ENCODE measurements at places on chromosomes 12 and 14. TPM values are rescaled to one million over a fixed set of nuclear protein-coding genes. Genes with fewer than 3 reads are reported as not detected.

Gene HEATR5A
- polyA plus RNA-seq = 12.6 TPM

Gene NDUFB1
- polyA plus RNA-seq = 93.2 TPM

Gene P2RX7
- polyA plus RNA-seq = 1.0 TPM

Gene PLBD1
- polyA plus RNA-seq = 20.0 TPM

Gene MMP19
- 2.7 TPM for polyA plus RNA-seq

Gene KRT78
- polyA plus RNA-seq = not detected

Gene SLC2A13
- 3.5 TPM for polyA plus RNA-seq

Gene CLEC2B
- 1.9 TPM for polyA plus RNA-seq

Gene GZMH
- not detected for polyA plus RNA-seq

Gene GUCY2C
- 0.16 TPM for polyA plus RNA-seq

Gene CCDC196
- polyA plus RNA-seq = not detected

Gene SPTB
- 178 TPM for polyA plus RNA-seq

Gene AICDA
- 0.30 TPM for polyA plus RNA-seq

Gene RPS26
- 69.7 TPM for polyA plus RNA-seq

Gene GLI1
- polyA plus RNA-seq = 11.2 TPM

Gene ATP5F1B
- polyA plus RNA-seq = 691 TPM

Gene ART4
- polyA plus RNA-seq = 0.19 TPM
